Hindlimb muscle (tissue), 1 donor: ENCODE measurements at places on chromosomes 3 and 15.
A peak's percentile ranks its signal among the peaks of the same experiment; 100 is the strongest.

DNA sequence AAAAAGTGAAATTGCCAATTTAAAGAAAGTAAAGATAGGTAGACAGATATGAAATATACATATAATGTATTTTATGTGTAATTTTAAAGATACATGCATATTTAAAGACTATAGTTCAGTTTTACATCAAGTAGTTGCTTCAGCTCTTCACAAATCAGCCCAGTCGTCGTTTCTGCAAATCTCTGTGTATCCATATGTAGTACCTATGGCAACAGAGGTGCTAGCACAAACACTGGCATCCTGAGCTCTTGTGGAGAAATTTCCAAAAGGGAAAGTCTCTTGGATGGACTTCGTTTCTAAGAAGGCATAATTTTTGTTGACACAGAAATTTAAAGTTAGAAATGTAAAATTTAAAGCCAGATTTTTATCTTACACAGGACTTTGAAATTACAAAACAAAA is 1284.7 kb downstream of the ROBO1 start:
- peak; percentile 23 for DNase-seq

DNA sequence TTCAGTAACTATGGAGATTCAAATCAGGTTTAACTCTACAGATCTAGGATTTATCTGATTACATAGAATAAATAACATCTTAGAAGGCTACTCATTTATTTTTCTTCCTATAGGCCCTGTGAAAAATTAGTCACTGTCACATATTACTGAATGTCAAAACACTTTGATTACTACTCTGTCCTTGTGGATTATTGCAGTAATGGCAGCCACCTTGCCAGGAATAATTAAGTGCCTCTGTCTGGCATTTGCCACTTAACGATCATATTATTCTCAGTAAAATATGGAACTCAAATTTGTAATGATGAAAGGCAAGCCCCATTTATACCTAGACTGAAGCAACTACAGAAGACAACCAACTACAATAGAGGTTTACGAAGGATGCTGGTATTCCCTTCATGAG is 596.3 kb upstream of the ARPP21 start:
- no peak for DNase-seq

- DNase-seq = no peak
Observed at GRCh38 chr3:191680989-191681597, 220.1 kb downstream of the PYDC2 start.

- no peak for DNase-seq
Observed at GRCh38 chr15:71591057-71591456, 219.3 kb upstream of the NR2E3 start.

DNA sequence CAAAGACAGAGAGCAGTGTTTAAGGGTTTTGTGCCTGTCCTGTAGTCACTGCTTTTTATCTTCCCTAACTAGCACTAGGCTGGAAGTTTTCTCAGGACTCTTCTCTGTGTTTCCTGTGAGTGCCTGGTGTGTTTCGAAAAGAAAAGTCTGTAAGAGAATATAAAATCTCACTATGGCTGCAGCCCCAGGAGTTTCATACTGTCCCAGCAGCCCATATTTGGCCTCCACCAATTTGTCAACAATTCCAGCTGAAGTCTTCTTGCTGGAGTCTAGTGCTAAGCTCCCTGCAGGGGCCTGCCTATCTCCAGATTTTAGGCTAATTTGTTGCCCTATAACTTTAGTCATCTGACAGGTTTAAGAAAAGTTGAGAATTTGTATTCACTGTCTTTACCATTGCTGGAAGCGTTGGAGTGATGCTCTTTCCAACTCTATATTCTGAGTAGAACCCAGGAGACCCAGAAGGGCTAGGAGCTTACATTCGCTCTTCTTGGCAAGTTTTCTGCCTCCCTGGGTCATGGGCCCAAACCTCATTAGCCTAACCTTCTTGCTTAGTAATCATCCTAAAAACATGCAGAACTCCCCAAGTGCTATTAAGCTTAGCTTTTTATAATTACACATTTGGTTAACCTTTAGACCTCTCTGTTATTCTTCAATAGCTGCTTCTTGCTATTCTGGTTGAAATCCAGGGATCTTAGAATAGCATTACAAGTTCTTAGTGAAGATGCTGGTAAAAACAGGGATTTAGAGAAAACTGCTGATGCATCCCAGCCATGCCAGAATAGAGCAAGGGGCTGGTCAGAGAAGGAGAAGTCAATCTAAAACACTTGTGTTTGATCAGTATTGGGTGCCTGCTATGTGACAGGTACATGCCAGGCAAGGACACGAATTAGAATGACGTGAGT is 283.1 kb downstream of the NEK10 start:
- no peak for DNase-seq

GRCh38 chr15:68421115-68421551 is 10.8 kb downstream of the ITGA11 start:
- DNase-seq = no peak

GRCh38 chr3:26591926-26592325 is 30.6 kb upstream of the LRRC3B start:
- peak; percentile 75 for DNase-seq

GRCh38 chr15:31023841-31024240 is 32.4 kb upstream of the MTMR10 start:
- no peak for DNase-seq

GRCh38 chr3:65888980-65889706 is 149.6 kb downstream of the MAGI1 start:
- DNase-seq = no peak

DNA sequence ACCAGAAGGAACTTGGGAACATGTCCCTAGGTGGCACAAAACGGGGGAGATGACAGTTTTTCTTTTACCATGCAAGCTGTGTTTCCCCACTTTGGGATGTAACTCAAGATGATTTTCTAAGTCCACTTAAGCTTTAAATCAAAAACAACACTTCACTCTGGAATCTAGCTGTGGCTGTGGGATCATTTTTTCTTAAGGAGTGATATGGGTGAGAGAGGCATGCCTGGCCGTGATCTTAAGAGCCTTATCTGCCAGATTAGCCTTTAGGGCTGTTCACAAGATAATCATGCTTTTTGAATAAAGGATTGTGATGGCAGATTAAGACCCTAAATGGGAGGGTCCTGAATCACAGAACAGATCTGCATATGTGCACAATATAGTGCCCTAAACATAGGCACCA is 384.8 kb upstream of the SEMA6D start:
- DNase-seq = no peak

DNA sequence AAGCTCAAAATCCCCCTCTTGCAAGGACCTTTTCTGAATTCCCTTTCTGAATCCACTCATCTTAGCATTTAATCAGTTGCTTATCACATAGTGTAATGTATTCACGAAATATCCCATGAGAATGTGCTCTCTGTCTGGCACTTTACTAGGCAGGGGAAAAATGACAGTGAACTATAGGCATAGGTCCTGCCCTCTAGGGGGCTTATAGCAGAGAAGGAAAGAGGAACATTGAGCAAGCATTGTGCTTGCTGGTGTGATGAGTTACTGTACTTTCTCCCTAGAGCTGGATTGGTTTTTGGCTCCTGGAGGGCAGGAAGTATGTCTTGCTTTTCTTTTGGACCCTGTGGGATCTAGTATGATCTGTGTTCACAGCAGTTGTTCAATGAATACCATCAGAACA is 26.5 kb downstream of the DUOX2 start:
- no peak for DNase-seq

- no peak for DNase-seq
Observed at GRCh38 chr15:86892774-86893449, 813.2 kb downstream of the AGBL1 start.

- DNase-seq = no peak
Observed at GRCh38 chr15:67880651-67881182, 40.9 kb upstream of the RNU6-1 start.

DNA sequence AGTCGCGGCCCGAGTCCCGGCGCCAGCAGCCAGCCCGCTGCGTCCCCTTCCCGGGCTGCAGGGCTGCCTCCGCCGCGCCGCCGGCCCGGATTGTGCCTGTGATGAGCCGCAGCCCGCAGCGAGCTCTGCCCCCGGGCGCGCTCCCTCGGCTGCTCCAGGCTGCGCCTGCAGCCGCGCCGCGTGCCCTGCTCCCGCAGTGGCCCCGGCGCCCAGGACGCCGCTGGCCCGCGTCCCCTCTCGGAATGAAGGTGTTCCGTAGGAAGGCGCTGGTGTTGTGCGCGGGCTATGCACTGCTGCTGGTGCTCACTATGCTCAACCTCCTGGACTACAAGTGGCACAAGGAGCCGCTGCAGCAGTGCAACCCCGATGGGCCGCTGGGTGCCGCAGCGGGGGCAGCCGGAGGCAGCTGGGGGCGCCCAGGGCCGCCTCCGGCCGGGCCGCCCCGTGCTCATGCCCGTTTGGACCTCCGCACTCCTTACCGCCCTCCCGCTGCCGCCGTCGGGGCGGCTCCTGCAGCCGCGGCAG is 1.2 kb downstream of the CHST2 start:
- DNase-seq = peak; percentile 26

DNA sequence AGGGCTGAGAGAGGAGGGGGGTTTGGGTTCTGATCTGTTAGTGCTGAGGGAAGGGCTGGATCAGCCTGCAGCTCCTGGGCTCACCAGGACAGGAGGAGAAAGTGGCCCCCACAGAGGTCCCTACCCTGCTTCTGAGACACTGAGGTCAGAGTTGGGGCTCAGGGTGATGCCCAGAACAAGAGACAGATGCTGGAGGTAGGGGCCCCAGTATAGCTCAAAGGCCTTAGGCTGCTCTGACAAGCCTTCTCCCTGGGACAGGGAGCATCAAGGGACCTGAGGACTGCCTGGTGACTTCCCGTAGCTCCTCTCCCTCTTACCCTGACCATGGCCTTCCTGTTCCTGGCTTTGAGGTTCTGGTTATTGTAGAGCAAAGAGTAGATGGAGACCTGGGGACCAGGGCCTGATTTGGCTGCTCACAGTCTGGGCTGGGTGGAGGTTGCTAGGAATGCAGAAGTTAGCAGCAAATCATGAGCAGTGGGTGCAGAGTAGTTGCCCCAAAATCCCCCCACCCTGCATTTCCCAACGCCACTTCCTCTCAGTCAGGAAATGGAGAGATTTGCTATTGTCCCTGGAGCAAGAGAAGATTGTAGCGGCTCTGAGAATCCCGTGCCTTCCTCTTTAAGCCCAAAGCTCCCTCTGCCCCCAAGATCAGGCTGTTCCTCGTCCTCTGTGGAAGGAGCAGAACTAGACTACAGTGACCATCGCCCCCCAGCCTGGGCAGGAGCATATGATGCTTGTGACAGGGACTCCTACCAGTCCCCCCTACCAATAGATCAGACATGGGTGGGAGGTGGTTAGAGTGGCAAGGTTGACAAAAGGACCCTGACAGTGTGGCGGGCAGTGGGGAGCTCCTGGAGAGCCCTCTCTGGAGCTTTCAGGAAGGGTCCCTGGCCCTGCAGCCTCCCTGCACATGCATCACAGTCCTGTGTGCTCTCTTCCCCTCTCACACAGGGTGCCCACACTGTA is 47.4 kb upstream of the SEC22A start:
- DNase-seq = peak; percentile 16

- DNase-seq = no peak
Observed at GRCh38 chr15:80587816-80588456, 107.2 kb upstream of the ABHD17C start.
